ENCODE measurements at places on chromosomes 5 and 9.

DNA sequence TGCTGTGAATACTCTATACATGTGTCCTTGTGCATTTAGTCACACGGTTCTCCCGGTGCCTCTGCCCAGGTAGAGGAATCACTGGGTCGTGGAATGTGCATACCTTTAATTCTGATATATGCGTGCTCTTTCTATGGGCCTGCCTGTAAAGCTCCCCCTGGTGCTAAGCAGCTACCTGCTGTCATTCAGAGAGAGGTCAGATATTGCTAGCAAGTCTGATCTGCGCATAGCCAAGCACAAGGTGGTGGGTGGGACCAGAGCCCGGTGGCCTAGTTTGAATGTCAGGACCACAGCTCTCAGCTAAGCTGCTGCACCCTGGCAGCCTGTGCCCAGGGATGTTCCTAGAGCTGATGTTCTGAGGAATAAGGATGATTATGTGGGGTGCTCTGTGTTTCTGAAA, 33.4 kb downstream of the TJP2 start:
- DNase-seq = no peak

DNA sequence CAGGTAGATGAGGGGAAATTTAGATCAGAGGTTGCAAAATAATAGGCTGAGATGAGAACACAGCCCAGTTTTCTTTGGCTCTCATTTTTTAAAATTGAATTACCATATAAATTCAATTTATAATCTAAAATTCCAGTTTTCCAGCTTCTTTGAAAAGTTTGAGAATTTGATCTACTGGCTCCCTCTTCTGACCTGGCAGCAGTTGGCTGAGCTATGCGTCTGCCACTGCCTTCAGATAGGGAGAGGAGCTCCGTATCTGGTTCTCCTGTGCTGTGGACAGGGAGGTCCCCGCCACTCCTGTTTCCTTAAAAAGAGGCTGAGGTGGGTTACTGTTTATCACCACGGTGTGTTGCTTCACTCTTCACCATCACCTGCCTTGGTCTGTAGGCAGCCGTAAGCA, 103.7 kb downstream of the ARHGAP26 start:
- DNase-seq = no peak

DNA sequence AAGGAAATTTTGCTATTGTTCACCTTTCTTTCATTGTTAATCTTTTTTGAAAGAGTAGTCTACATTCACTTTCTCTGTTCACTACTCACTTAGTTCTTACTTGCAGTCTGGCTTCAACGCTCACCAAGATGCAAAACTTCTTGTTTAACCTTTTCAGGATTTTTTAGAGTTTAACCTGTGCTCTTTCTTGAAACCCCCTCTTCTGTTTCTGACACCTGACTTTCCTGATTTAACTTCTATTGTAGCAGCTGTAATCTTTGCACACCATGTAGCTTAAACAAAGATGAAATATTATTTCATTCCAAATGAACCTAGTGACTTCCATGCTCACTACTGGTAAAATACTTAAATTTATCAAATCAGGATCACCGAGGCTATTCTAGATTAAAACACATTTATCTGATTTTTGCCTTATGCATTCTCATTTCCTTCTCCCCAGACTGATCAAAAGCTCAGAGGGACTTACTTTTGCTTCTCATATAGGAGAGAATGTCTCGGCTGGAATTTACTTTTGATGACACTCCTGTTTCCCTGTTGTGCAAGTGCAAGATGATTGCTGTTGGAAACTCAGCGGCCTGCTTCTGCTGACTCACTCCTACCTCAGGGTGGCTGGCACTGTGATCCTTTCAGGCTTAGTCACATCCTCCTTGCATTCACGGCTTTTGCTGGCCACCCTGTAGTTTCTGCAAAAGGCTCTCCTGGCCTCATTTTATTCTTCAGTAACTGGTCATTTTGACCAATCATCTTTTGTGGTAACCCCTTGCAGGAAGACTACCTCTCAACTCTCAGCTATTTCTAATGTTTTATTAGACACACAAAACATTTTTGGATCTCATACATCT, 109.3 kb upstream of the IFNE start:
- peak; percentile 27 for DNase-seq

- DNase-seq = no peak
Observed at GRCh38 chr5:145629047-145629446, 206.1 kb downstream of the PRELID2 start.

Measured in stimulated activated CD4-positive, alpha-beta T cell treated with anti-CD3 and anti-CD28 coated beads, Interleukin-1b, Interleukin-23, amount 100 ng/mL, for 4 hours (primary cell).